Esophagus mucosa (tissue), 1 donor: ENCODE measurements at places on chromosomes 16 and 17. TPM values are rescaled to one million over a fixed set of nuclear protein-coding genes. Genes with fewer than 3 reads are reported as not detected.

The TMEM220 gene
- total RNA-seq: 4.0 TPM

The OR1A1 gene
- not detected for total RNA-seq

The IRX3 gene
- total RNA-seq: 38.9 TPM

The SCIMP gene
- 0.72 TPM for total RNA-seq

The ABCA9 gene
- 1.3 TPM for total RNA-seq

The ALOXE3 gene
- total RNA-seq: 4.0 TPM

The HCRT gene
- total RNA-seq: not detected

The RHBDF1 gene
- 21.8 TPM for total RNA-seq

The MYH13 gene
- total RNA-seq: 0.16 TPM

The KCNJ18 gene
- total RNA-seq: not detected

The TP53TG3D gene
- 0.48 TPM for total RNA-seq

The ZNF785 gene
- 8.4 TPM for total RNA-seq

The VPS35L gene
- 43.2 TPM for total RNA-seq

The CES5A gene
- not detected for total RNA-seq

The CTRB2 gene
- total RNA-seq: not detected

The KRT24 gene
- 10.0 TPM for total RNA-seq

The BCKDK gene
- total RNA-seq: 21.5 TPM

The KDM6B gene
- total RNA-seq: 16.7 TPM

The SLC5A2 gene
- 0.12 TPM for total RNA-seq

The NPIPA5 gene
- total RNA-seq: 5.1 TPM

The BAIAP3 gene
- 2.0 TPM for total RNA-seq

The DCUN1D3 gene
- total RNA-seq: 17.1 TPM

The KRTAP17-1 gene
- not detected for total RNA-seq

The ACSM3 gene
- total RNA-seq: 1.5 TPM

The CFAP119 gene
- total RNA-seq: 2.2 TPM

The SLC5A11 gene
- not detected for total RNA-seq

The TP53TG3C gene
- total RNA-seq: not detected

The ARHGAP23 gene
- 148 TPM for total RNA-seq

The DNAI2 gene
- not detected for total RNA-seq

The COX6A2 gene
- total RNA-seq: 0.48 TPM

The USP43 gene
- 8.8 TPM for total RNA-seq

The CALB2 gene
- 3.2 TPM for total RNA-seq

The ALOX12B gene
- 15.0 TPM for total RNA-seq

The ZP2 gene
- not detected for total RNA-seq

The RNF157 gene
- 0.32 TPM for total RNA-seq

The PDIA2 gene
- total RNA-seq: not detected

The MKS1 gene
- 13.6 TPM for total RNA-seq

The HNF1B gene
- not detected for total RNA-seq

The LLGL2 gene
- total RNA-seq: 82.1 TPM

The CES3 gene
- 1.1 TPM for total RNA-seq

The MYL11 gene
- 2.2 TPM for total RNA-seq

The DCXR gene
- total RNA-seq: 138 TPM

The ALOX15 gene
- total RNA-seq: 0.32 TPM

The RNF135 gene
- 23.7 TPM for total RNA-seq

The ADAP2 gene
- total RNA-seq: 6.3 TPM

The EFNB3 gene
- total RNA-seq: 1.6 TPM

The ZG16 gene
- not detected for total RNA-seq

The DNAH2 gene
- total RNA-seq: 0.04 TPM

The FGF11 gene
- total RNA-seq: 8.6 TPM

The GAS7 gene
- 17.3 TPM for total RNA-seq

The KARS1 gene
- 91.9 TPM for total RNA-seq

The CIBAR2 gene
- not detected for total RNA-seq

The ANKS4B gene
- not detected for total RNA-seq

The CCDC43 gene
- total RNA-seq: 19.0 TPM

The CHAD gene
- total RNA-seq: not detected

The G6PC1 gene
- not detected for total RNA-seq

The ORC6 gene
- 7.2 TPM for total RNA-seq

The ASPA gene
- total RNA-seq: 0.56 TPM

The TTLL6 gene
- total RNA-seq: 0.12 TPM

The AMZ2 gene
- total RNA-seq: 60.5 TPM
